Stimulated activated CD8-positive, alpha-beta memory T cell treated with anti-CD3 and anti-CD28 coated beads, Interleukin-4, amount 100 ng/mL, for 1 hour (primary cell): ENCODE measurements at places on chromosomes 5 and 9.

GRCh38 chr5:173745557-173745956, 129.1 kb upstream of the BOD1 start:
- no peak for DNase-seq

DNA sequence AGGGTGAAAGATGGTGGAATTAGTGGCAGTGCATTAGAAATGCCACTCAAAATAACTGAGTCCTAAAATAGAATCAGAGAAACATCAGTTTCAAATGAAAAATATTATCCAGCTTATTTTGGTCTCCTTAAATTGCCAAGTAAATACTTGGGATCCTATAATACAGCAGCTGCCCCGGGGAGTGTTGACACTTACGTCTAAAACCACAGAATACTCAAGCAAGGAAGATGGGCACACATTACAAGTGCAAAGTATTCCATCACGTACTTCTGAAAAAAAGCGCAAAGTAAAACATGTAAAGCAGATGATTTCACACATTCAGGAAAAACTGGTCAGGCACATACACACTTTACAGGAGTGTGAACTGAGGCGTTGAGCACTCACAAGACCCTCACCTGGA, 2.4 kb upstream of the ARHGEF37 start:
- no peak for DNase-seq

GRCh38 chr5:109167586-109167985, 242.2 kb downstream of the PJA2 start:
- DNase-seq, result no peak

GRCh38 chr5:137164961-137165360, 334.2 kb downstream of the SPOCK1 start:
- no peak for DNase-seq

DNA sequence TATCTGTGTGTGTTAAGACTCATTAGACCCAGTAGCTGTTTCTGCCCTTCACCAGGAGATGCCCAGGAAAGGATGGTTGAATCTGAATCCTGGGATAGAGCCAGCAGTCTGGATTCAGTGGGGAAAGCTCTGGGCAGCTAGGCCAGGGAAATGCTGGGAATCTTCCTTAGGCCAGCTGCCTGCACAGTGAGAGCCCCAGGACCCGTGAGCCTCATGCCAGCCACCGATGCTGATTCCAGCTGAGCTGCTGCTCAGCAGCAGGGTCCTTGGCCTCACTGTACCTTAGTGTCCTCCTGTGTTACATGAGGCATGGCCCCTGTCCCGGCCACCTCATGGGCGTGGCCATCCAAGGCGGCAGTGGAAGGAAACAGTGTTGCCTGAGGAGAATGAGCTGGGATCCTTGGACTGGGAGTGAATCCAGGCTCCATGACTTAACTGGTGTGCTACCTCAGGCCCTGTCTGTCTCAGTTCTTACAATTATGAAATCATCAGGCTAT, 87.1 kb downstream of the AMBP start:
- DNase-seq, result no peak
